ENCODE measurements at places on chromosomes 6 and 20. TPM values are rescaled to one million over a fixed set of nuclear protein-coding genes. Genes with fewer than 3 reads are reported as not detected.

FYN gene
- polyA plus RNA-seq: 176 TPM

DNA sequence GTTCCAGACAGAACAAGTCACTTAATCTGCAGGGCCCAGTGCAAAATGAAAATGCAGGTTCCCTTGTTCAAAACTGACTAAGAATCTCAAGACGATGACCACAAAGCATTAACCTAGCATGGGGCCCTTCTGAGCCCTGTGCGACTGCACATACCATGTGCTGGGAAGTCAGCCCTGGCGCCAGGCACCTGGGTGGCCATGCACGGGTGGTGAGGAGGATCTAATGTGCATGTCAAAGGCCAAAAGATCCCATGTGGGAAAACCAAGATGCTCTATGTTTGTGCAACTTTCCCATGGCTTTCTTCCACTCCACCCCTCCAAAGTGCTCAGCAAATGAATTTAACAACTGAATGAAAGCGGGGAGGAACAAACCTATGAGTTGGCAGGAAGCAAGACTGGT lies 33.5 kb upstream of the NXT1 start:
- no peak for DNase-seq

TREM2 gene
- polyA plus RNA-seq: 0.15 TPM

DNA sequence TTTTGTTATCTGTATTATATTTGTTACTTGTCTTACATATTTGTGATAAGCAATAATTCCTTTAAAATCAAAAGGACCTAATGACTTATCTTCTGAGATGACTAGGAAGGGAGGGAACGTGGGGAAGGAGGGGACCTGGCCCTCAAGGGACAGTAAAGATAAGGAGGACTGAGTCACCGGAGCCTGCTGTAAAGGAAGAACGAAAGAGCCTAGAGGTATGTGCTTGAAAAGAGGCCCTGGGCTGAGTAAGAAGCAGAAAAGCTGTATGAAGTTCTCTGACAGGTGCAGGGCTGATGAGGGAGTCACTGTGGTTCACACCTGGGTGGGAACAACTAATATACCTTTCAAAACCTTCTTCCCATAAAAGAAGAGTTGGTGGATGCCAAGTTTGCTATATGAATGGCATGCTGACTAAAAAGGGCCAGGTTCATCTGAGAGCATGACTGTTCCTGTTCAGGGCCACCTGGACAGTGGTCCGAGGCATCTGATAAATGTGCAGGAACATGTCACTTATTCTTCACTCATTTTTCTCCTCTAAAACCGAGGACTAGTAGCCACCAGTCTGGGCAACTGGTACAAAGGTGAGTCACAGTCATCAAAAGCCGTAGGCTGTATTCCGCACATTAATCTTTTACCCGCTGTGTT lies 111.3 kb downstream of the TNFAIP3 start:
- DNase-seq: no peak

MYLK4 gene
- 1.3 TPM for polyA plus RNA-seq

DNA sequence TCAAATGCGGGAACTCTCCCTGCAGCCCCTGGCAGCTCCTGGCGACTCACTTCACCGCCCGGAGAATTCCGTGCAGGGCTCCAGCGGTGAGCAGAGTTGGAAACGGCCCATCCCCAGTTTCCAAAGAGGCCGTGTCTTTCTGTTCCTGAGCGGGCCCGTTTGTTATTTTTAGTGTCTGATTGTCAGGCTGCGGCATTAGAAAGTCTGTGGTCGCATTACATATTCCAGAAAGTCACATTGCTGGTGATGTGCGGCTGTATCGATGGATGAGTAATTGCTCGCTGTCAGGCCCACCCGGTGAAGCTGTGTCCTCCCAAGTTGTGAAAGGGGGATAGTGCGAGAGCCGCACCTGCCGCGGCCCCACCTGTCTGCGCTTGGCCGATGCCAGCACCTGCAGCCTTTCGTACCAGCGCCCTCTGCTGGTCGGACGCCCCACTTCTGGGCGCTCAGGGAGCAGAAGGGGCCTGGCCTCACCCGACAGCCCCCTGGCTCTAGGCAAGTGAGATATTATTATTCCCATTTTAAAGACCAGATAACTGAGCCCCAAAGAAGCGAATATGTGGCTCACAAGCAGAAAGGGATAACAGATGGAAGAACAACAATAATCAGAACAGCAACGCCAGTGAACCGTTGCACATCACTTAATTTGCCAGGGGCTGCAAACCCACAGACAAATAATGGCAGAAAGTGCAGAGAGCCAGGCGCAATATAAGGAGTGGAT lies 244.9 kb downstream of the TSHZ2 start:
- DNase-seq: peak; percentile 52

SPO11 gene
- polyA plus RNA-seq: not detected

DNA sequence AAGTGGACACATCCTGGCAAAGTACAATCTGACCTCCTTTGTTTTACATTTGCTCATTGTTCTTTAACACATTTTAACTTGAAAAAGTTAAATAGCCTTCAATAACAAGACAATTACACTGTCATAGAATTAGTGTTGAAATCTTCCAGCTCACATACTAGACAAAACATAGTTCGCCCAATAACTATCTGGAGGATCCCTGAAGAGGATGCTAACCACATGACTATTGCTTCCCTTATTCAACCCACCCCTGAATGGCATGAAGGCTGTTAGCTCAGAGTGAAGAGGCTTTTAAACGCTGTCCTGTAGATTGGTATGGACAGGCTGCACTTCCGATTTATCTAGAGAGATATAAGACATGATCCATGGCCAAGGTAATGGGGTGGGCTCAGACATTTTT lies 15.0 kb upstream of the DSE start:
- DNase-seq: no peak

SLC29A1 gene
- polyA plus RNA-seq: 36.6 TPM

DNA sequence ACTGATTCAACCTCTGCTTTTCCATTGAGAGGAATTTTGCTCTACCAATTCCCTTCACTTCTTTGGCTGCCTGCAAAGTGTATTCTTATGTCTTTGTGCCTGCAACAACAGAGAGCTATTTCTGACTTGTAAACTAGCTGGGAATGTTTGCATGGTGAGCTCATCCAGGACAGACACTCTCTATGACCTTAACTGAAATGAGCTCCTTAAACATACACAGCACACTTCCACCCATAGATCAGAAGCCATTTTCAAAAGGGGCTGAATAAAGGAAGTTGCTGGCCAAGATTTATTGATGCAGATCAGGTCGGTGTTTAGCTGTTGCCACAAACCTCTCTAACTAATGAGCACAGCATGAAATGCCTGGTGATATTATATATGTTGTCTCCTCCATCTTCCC lies 377.7 kb downstream of the BTBD9 start:
- DNase-seq: no peak

CDK5RAP1 gene
- 34.6 TPM for polyA plus RNA-seq

FAM120B gene
- polyA plus RNA-seq: 37.3 TPM

DNA sequence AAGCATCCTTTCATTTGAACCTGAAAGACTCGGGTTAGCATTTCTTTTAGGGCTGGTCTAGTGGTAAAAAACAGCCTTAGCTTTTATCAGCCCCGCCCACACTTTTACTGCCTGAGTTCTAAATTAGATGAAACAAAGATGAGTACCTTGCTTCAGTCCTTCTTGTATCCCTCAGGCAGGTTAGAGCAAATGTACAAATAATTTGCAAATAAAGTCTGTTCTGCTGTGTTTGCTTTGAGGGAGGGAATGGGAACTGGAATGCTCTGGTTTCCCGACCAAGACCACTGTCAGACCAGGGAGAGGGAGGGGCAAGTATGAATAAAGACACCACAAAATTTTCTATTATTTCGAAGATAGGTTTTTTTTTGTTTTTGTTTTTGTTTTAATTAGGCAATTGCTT lies 85.5 kb upstream of the FLRT3 start:
- no peak for DNase-seq

- DNase-seq: no peak
Observed at GRCh38 chr6:6357032-6357431, 36.6 kb upstream of the F13A1 start.

PHACTR3 gene
- polyA plus RNA-seq: 10.5 TPM

GRCh38 chr6:37435816-37436215 lies 2.8 kb downstream of the CMTR1 start:
- DNase-seq: no peak

PLCB4 gene
- polyA plus RNA-seq: 12.7 TPM

NOTCH4 gene
- 26.3 TPM for polyA plus RNA-seq

GRCh38 chr20:17874271-17875105 lies 94.1 kb downstream of the SNX5 start:
- no peak for DNase-seq

DEFB124 gene
- polyA plus RNA-seq: not detected

GRCh38 chr6:141452354-141452686 lies 680.4 kb upstream of the GJE1 start:
- no peak for DNase-seq

GRCh38 chr6:130780122-130780521 lies 47.1 kb upstream of the SMLR1 start:
- no peak for DNase-seq

HLA-DRB1 gene
- polyA plus RNA-seq: 49.0 TPM

GRCh38 chr6:89970072-89970471 lies 75.8 kb downstream of the GJA10 start:
- no peak for DNase-seq

DNA sequence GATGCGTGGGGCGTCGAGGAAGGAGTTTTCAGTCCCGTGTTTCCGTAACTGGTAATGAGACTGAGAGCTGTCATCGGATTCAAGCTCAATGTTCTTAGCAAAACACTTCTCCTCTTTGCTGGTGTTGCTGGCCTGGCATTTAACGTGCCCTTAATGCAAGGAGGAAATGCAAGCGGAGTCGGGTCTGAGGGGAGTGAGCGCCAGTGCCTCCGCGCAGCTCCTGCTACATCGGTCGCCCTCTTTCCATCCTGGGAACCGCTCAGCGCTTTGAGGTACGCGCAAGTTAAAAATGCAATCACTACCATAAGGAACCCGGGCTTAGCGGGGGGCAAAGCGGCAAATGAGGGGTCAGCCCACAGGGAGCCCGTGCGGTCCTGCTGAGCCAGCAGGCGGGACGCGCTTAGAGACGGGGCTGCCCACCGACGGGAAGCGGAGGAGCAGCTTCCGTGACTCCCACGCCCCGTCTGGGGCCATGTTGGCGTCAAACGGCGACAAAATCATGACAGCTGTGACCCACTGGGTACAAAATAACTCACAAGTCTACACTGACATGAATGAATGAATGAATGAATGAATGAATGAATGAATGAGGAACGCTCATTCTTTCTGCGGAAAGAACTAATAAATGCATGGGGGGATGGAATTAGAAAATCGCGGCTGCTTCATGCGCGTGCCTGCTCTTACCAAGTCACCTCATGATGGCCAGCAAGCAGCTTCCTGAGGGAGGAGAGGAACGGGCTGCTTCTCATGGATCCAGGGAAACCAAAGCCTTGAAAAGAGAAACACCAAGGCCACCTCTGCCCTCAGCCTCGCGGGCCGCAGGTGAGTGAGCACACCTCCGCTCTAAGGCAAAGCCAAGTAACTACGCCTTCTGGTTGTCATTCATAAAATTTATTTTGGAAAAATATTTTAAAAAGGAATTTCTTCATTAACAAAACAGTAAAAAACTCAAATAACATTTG lies 9.3 kb downstream of the DLL1 start:
- no peak for DNase-seq

HM13 gene
- 129 TPM for polyA plus RNA-seq

DNA sequence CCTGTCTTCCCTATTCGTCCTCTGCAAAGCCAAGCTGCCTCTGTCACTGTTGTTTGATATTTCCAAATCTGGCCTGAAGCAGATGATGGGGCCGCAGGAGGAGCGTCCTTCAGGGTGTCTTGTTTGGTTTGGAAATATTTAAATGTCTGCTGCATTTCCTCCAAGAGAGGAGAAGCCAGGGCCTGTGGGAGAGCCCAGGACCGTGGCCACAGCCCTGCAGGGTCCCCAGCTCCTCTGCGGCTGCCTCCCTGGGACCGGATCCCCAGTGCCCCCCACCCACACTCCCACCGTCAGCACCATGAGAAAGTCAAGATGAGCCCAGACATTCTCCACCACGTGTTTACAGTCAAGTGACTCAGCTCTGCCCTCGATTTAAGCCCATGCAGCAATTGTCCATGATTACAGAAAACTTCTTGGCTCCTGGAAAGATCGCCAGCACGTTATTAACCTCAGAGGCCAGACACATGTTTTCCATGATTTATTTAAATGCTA lies 18.2 kb downstream of the FOXF2 start:
- DNase-seq: no peak

DDRGK1 gene
- polyA plus RNA-seq: 57.1 TPM

- no peak for DNase-seq
Observed at GRCh38 chr20:40815156-40816038, 126.4 kb upstream of the MAFB start.

- no peak for DNase-seq
Observed at GRCh38 chr6:101937108-101937507, 543.6 kb downstream of the GRIK2 start.

GRCh38 chr6:15818044-15818443 lies 155.2 kb upstream of the DTNBP1 start:
- DNase-seq: no peak

GRCh38 chr6:41881506-41881905 lies 13.7 kb downstream of the USP49 start:
- no peak for DNase-seq

- DNase-seq: no peak
Observed at GRCh38 chr6:31308050-31308844, 36.4 kb upstream of the HLA-C start.

DNA sequence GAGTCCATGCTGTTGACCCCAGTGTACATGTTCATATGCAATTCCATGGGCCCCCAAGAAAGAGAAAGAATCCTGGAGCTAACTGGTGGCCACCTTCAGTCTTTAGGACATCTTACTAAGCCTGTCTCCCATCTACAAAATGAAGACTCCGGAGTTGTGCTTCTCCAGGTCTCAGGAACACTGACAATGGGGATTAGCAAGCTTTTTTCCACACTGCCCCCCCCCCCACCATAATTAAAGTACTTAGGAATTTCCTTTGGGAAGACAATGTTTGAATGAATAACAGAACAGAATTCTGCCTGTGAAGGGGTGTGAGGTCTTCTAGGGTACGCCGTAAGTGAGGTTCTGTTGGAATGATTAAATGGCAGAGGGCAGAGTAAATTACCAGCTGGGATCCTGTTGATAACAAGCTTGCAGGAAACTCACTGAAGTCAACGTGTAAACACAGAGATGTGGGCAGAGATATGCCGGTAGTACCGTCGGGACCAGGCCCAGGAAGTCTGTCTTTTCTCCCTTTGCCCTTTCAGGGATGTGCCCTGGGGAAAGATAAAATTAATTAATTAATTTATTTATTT lies 63.1 kb downstream of the ANKRD6 start:
- DNase-seq: no peak
